ENCODE measurements at places on chromosomes 11 and 22.

DNA sequence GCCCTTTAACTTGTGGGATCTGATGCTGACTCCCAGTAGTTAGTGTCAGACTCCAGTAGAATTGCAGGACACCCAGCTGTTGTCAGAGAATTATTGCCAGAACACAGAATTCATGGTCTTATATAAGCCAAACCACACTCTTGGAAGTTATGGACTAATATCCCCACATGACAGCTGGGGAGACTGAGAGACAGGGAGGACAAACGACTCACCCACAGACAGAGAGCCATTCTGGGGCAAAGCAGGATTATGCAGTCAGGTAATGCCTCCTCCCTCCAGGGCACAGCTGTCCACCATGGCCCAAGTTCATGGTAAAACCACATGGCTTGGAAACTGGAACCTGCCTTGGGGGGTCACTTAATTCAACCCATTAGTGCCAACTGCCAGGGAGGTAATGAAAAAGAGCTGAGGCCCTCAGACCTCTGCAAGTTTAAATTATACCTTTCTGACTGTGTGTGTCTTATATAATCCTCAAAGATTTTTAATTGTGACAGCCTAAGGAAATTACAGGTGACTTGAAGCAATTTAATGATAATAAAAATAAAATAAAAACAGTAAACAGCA is 299.5 kb downstream of the BUD13 start:
- DNase-seq, result no peak

GRCh38 chr11:67010296-67010905 is 12.5 kb upstream of the SYT12 start:
- DNase-seq, result no peak

GRCh38 chr11:33663121-33663520 is 37.5 kb downstream of the C11orf91 start:
- DNase-seq, result no peak

- DNase-seq, result no peak
Observed at GRCh38 chr11:93869830-93870229, 19.4 kb upstream of the VSTM5 start.

DNA sequence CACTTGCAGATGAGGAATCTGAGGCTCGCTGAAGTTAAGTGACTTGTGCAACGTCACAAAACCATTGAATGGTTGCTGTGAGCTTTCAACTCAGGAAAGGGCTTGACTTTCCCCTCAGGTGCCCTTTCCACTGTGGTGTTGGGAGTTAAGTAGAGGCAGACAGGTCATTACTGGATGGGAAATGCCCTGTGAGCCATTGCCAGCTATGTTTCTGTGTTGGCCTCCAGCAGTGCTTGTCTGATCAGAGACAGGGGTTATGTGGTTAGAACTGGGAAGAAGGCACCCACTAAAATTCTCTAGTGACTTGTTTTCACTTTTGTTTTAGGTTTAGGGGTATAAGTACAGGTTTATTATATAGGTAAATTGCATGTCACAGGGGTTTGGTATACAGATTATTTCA is 96.6 kb downstream of the FDX1 start:
- DNase-seq, result no peak

- DNase-seq, result no peak
Observed at GRCh38 chr11:96065379-96065778, 141.5 kb upstream of the MTMR2 start.

DNA sequence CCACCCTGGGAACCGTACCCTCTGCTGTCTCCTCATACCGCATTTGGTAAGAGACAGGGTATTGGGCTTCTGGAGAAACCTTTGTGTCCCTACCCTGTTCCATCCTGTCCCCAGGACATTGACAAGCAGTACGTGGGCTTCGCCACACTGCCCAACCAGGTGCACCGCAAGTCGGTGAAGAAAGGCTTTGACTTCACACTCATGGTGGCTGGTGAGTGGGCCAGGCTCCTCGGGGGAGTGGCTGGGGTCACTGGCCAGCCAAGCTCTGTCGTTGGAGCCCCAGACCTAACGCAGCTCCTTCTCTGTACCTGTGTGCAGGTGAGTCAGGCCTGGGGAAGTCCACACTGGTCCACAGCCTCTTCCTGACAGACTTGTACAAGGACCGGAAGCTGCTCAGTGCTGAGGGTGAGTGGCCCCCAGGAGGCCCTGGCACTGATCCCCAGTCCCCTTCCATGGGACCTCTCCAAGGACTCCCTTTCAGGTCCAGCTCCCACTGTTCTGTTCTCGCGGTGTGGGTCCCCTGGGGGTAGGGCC is 3.8 kb upstream of the GP1BB start:
- DNase-seq, result no peak

- no peak for DNase-seq
Observed at GRCh38 chr11:63445720-63446119, 45.2 kb downstream of the PLAAT5 start.

DNA sequence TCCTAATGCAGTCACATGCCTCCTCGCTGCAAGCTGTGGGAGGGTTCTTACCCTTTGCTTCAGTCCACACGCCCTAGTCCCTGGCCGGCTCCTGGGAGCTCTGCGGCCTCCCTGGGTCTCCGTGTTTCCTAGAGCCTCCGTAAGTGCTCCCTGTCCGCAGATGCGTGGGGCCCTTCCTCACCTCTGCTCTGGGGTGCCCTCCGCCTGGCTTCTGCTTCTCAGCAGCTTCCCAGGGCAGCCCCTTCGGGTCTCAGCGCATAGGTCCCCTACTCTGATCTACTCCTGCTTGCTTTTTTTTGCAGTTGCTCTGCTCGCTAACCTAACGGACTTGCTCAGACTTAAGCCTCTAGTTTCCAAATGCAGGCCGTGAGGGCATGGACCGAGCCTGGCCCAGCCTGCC is 22.4 kb downstream of the CAPN1 start:
- DNase-seq, result no peak

DNA sequence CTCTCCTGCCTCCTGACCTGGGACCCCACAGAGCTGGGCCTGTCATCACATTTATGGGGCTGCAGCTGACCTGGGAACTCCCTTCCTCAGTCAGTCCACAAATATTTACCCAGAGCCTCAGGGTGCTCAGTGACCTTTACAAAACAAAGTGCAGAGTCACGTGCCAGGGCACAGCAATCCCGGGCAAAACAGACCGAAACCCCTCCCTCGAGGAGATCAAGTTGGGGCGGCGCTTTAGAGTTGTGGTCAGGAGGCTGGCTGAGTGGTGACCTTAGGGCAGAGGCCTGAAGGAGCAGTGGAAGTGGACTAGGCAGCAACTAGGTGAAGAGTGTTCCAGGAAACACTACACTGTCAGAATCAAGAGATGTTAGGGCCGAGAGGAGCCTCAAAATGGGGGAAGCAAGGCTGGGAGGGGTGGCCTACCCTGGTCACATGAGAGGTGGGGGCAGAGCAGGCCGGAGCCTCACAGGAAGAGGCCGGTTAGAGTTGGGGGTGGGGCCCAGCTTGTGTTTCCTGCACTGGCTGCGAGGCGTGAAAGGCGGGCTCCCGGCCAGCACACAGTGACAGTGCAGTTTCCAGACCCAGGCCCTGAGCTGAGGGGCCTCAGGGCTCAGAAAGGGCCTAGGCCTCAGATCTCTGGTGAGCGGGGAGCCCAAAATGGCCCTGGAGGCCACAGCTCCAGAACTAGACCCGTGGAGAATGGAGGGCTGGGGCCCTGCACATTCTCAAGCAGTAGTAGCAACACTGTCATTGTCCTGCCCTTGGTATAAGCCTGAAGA is 3.7 kb upstream of the NEAT1 start:
- peak; percentile 87 for DNase-seq

GRCh38 chr11:19817870-19818269 is 105.2 kb downstream of the NAV2 start:
- DNase-seq, result no peak

DNA sequence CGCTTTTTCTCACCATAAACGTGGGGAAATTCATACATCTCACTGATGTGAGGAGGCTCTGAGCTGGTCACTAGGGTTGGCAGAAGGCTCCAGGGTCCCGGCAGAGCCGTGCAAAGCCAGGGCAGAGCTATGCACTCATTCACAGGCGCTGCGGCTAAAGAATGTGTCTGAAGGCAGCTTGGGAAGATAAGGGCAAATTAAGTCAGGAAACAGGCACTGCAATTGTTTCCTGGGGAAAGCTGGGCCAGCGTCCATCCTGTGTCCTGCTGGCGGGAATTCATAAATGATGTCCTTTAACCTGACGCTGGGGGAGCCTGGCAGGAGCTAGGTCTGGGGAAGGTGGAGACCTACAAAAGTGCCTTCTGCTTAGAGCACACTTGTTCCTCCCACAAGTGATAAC is 27.6 kb downstream of the PKNOX2 start:
- DNase-seq, result no peak

- no peak for DNase-seq
Observed at GRCh38 chr11:2667940-2668339, 31.9 kb downstream of the KCNQ1OT1 start.

DNA sequence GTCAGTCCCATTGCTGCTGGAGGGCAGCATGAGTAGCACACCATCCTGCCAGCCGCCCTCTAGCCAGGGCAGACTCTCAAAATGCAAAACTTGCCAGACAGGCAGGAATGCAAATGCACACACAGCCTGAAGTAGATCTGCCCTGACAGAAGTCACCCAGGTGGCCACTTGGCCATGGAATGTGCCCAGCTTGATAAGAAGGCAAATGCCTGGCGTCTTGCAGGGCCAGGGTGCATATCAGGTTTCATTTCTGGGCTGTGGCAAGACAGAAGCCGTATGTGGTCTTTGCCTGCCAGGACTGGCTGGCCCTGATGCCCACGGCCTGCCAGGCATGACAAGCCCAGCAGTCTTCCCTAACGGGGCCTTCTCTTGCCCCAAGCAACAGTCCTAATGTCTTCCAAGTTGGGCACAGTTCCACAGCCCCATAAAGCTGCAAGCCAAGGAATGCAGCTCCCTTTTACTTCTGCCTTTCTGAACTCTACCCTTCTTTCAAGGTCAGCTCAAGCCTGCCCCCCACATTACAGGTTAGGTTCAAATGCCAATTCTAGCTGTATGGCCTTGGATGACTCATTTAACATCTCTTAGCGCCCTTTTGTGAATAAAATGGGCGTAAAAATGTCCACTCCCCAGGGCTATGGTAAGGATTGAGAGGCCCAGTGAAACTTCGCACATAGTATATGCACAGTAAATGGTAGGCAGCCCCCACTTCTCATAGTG is 29.7 kb downstream of the POU2AF3 start:
- no peak for DNase-seq

GRCh38 chr11:96551136-96551535 is 161.3 kb downstream of the JRKL start:
- DNase-seq, result no peak

DNA sequence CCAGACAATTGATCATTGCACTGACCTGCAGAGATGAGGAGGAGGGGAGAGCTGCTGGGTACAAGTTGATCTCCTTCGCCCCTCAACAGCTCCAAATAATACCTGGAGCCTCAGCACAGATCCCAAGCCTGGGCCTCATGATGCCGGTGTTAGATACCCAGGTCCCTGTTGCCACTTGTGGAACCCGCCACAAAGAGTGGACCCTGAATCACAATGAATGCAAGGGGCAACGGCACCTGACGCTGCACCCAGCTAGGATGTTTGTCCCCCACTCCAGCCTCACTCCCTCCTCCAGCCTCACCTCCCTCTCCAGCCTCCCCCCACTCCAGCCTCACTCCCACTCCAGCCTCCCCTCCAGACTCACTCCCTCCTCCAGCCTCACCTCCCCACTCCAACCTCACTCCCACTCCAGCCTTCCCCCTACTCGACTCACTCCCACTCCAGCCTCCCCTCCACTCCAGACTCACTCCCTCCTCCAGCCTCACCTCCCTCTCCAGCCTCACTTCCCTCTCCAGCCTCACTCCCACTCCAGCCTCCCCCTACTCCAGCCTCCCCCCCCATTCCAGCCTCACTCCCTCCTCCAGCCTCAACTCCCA is 879.0 kb downstream of the BRD1 start:
- DNase-seq, result no peak
